ENCODE measurements at places on chromosomes 2 and 18.

DNA sequence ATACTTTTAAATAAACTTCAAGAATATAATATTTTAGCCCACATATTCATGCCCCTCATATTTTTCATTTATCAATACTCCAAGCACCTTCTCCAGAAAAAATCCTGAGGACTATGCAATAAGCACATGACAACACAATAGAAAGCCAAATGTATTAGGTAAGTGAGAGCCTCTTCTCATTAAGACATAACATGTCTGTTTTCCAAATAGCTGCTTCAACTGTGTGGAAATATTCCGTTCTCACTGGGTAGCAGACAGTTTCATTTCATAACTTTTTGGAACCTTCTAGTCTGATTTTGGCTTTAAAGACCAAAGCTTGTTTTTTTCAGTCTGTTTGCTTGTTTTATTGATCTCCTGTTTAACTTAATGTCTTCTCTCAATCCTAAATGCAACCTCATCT is 137.8 kb downstream of the PIK3C3 start:
- DNase-seq: no peak

DNA sequence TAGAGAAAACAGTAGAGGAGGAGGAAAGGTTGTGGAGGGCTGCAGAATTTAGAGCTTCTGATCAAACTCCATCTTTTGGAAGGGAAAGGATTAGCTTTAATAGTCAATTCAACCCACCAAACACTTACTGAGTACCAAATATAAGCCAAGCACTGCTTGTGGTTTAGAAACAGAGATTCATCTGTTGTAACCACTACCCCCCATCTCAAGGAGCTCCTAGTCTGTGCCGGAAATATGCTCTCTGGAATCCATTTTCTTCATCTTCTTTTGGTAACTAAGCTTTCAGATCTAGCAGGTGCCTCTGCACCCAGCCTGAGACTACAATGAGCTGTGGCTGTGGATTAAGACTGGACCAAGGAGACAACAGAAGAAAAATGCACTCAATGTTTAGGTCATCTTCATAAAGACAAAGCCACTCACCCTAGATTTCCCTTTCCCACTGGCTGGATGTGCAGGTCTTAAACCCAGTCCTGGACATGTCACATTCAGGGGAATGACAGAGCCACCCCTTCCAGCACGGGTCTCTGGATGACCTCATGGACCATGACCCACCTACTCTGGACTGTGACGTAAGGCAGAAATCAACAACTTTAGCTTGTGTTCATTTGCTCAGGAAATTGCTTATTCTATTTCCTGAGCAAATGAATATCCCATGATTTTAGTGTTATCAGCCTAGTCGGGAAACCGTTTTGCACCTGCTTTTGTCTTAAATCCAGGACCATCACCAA is 52.9 kb downstream of the EPB41L3 start:
- DNase-seq: no peak

DNA sequence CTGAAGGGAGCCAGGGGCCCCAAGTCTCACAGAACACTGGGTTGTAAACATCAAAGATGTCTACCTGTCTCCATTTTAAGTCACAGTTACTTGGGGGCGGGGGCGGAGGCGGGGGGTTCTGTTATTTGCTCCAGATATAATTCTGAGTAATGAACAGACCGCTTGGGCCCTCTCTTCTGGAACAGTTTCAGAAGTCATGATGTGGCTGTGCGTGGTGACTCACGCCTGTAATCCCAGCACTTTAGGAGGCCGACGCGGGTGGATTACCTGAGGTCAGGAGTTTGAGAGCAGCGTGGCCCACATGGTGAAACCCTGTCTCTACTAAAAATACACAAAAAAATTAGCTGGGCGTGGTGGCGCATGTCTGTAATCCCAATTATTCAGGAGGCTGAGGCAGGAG is 157.9 kb upstream of the APCDD1 start:
- DNase-seq: no peak

DNA sequence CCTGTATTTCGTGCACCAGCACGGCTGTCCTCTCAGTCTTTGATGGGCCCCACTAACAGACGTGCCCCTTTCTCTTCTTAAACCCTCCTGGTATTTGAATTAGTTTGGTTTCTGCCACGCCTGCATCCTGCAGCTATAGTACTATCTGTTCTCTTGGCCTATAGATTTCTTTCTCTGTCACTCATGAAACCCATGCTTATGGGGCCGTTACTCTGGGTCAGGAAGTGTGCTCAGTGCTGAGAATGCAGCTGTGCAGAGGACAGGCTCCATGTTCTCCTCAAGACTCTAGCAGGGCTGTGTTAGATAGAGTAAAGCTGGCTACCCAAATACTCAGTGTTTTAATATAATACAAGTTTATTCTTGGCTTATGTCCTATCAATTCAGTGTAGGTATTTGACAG is 180.0 kb downstream of the INSIG2 start:
- DNase-seq: no peak

DNA sequence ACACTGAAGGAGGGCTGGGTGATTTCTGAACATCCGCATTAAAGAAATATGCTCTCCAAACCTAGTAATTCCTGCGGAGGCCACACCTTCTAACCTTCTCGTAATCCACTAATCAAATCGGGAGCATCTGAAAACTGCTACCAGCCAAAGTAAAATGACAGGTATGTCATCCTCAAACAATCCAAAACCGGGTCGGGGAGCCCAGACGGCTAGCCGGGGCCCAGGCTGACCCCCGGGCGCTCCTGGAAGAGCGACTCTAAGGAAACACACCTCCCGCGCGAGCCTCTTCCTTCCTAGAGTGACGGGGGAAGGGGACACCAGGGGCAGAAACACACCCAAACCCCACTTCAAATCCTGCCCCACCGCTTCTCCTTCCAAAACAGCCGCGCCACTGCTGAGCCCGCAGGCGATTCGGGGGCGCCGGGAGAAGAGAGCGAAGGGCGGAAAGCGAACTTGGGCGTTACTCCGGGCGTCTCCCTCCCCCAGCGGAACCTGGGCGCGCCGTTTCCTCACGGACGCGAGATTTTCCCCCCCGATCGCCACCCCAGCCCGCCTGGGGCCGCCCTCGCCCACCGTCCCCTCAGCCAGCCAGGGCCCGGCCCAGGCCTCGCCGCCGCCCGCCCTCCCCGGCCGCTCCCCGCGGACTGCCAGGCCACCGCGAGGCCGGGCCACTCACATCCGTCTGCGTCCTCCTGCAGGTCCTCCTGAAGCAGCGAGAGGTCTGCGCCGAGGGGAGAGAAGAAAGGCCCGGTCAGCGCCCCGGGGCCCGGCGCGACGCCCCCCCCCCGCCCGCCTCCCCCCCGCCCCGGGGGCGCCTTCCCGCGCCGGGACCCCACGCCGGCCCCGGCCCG is 584 bp downstream of the PPP4R1 start:
- DNase-seq: no peak

Measured in skeletal muscle cell (primary cell).